Diencephalon (tissue), 1 donor: ENCODE measurements at places on chromosomes 16 and 17. TPM values are rescaled to one million over a fixed set of nuclear protein-coding genes. Genes with fewer than 3 reads are reported as not detected.

The IL32 gene
- total RNA-seq = 1.6 TPM

The TAT gene
- not detected for total RNA-seq

The EPX gene
- not detected for total RNA-seq

The GRAP gene
- total RNA-seq = 4.8 TPM

The PPP1R27 gene
- not detected for total RNA-seq

The TBC1D28 gene
- not detected for total RNA-seq
